ENCODE measurements at places on chromosomes 2 and 18.

- no peak for DNase-seq
These were observed 182.7 kb upstream of the GLI2 start for GRCh38 chr2:120552800-120553481.

DNA sequence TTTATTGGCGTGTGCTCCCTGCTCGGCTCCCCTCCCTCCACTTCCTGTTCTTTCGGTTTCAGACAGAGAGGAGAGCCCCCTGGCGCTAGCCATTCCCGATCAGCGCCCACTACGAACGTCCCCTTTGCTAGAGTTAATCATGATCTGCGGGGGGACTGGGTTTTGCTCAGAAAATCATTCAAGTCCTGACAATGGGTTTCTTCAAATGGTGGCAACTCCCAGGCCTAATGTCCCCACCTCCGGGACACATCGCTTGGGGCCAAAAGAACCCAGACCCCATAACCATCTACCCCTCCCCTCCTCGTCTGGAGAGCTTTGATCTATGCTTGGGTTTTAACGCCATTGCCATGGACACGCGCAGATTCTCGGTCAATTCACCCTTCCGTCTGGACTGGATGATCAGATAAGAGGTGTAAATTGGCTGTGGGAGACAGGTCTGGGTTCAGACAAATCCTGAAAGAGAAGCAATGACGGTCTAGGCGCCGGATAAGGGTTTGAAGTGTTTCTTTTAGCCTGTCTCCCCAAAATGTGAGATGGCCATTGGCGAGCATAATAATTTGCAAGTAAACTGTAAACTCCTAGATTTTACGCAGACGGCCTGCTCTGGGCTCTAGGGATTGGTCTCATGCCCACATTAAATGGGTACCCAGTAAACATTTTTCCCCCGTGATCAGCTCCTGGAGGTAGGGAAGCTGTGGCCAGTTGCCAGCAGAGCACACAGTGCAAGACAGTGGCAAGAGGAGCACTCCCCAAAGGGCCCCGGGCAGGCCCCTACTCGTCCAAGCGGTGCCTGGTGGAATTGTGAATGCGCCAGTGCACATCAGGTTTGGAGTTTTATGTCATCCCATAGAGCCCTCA is 4.7 kb downstream of the NRP2 start:
- DNase-seq: no peak

- DNase-seq: no peak
These were observed 769 bp downstream of the ATF2 start for GRCh38 chr2:175167076-175167791.

DNA sequence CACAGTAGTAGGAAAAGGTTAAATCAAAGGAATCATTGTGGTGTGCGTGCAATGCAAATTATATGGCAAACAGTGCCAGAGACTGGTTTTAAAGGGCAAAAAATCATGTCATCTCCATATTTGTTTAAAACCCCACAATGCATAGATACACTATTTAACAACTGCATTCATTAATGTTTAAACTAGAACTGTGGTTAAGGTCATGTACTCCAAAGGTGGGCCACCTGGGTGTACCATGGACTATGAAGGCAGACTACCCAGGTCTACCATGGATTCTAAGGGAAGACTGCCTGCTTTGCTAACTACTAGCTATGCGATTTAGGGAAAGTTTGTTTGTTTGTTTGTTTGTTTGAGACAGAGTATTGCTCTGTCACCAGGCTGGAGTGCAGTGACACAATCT is 356.3 kb downstream of the ZEB2 start:
- no peak for DNase-seq

DNA sequence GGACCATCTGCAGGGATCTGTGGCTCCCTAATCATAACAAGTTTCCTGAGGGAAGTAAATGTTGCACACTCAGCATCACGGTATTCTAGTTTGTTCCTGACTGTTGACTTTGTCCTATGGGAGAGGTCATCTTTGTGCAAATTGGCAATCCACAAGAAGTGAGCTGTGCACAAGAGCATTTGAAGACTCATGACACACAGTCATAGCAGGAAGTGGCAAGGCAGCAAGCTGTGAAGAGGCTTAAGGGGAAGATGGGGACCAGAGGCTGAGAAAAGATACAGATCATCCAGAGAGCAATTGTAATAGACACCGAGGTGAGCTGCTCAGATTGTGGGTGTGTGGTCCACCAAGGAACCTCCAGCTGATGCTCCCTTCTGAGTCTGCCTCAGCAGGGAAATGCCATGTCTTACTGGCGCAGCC is 2.7 kb downstream of the TNP1 start:
- no peak for DNase-seq

DNA sequence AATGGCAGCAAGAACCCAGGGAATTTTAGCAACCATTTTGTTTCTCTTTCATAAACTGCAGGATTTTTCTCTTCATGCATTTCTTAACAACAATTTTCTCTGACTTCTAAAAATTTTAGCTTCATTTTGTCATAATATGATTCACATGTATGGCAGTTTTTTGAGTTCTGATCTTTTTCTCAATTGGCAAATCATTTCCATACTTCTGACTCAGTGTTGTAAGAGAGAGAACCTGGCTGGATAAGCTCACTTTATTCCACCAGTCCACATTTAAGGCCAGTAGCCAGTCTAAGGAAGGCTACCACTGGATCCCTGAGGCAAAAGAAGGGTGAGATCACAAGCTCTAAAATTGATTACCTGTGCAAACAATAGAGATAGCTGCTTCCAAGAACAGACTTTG is 42.8 kb upstream of the COL3A1 start:
- DNase-seq: no peak

GRCh38 chr2:104685591-104685990 is 168.3 kb upstream of the POU3F3 start:
- DNase-seq: no peak

GRCh38 chr2:202763916-202764315 is 107.7 kb downstream of the ICA1L start:
- DNase-seq: no peak

DNA sequence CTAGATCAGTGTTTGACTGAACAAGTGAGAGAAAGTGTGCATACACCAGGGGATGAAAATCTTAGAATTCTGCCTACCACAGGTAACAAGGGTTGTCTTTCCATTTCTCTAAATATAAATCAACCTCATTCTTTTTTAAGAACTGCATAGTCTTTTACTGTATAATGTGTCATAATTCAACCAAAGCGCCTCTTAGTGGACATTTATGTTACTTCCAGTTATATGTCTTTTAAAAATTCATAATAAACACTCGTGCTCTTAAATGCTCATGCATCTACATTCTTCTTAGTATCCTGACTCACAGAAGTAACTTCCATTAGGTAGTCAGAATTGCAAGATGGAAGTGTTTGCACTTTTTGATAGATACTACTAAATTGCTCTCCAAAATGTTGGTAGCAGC is 76.2 kb downstream of the CHRNA1 start:
- no peak for DNase-seq

DNA sequence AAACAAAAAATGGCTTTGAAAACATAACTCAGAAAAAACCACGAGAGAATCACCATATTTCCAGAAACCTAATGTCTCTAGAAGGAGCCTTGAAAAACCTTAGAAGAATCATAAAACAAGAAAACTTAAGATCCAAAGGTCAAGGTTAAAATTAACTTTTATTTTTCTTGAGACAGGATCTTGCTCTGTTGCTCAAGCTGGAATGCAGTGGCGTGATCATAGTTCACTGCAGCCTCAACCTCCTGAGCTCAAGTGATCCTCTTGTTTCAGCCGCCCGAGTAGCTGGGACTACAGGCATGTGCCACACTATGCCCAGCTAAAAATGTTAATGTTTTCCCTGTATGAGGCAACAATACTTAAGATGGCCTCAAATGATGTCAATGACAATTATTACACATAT is 254.2 kb upstream of the SESTD1 start:
- DNase-seq: no peak

GRCh38 chr2:18446715-18447114 is 113.7 kb downstream of the RDH14 start:
- no peak for DNase-seq

DNA sequence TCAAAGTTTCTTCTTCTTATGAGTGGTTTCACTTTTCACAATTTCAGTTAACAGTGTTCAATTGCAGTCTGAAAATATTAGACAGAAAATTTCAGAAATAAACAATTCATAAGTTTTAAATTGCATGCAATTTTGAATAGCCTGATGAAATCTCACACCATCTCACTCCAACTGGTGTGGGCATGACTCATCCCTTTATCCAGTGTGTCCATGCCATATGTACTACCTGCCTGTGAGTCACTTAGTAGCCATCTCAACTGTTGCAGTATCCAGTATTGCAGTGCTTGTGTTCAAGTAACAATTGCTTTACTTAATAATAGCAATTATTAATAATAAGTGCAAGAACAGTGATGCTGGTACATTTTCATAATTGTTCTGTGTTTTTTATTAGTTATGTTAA is 1202.5 kb downstream of the DSC3 start:
- no peak for DNase-seq

DNA sequence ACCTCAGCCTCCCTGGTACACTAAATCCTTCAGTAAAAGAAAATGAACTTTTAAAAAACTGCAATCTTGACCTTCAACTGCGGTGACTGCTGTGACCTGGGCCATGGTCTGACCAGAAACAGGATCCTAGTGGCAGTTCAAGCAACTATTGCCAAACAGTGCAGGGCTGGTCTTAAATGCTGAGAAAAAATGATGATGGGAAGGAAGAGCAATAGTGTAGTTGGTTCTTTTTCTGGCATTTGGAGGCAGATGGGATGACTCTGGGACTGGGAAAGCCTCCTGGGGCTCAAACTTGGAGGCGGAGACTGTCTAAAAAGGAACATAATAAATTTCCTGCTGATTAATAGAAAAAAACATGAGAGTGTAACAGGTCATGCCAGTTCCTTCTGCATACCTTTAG is 45.4 kb downstream of the CHN1 start:
- no peak for DNase-seq

DNA sequence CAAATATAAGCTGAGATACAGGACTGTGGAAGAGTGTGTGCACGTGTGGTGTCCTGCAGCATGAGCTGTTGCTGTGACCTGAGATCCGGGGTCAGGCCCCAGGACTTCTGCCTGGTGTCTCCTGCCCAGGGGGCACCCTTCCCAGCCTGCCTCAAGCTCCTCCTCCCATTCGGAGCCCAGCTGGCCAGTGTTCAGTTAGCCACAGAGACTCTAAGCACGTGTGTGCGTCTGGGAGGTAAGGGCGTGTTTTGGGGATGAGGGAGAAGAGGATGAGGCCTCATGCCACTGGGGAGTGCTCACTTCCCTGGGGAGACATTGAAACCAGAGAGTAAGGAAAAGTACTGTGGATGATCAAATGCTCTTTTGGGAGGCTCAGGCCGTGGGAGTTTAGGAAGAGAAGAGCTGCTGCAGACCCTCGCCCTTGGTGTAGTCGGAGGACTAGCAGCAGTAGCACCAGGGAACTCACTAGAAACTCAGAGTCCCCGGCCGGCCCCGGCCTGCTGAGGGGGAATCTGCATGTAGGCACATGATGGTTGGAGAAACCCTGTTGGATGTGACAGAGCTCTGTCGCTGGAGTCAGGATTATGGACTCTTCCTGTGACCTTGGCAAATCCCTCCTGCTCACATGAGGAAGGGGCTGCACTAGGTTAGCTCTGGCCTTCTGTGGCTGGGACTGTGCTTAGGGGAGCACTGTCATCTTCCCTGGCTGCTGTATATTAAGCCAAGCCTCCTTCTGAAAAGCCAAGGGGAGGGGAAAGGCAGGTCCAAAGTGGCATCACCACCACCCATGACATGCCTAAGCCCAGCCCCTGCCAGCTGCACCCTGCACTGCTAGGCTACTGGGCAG is 231.1 kb downstream of the DYSF start:
- DNase-seq: no peak
